Body of pancreas (tissue), 4 donors: ENCODE measurements at places on chromosomes 2 and 18. TPM values are rescaled to one million over a fixed set of nuclear protein-coding genes. Genes with fewer than 3 reads are reported as not detected.

ASB18 gene
- not detected for total RNA-seq

CCDC85A gene
- total RNA-seq: 2.6 TPM

NPHP1 gene
- 3.6 TPM for total RNA-seq

TDRD15 gene
- not detected for total RNA-seq

CNTNAP5 gene
- total RNA-seq: 0.33 TPM

HOXD12 gene
- not detected for total RNA-seq

SULT1C3 gene
- not detected for total RNA-seq
